ENCODE measurements at places on chromosomes 3 and 15.

DNA sequence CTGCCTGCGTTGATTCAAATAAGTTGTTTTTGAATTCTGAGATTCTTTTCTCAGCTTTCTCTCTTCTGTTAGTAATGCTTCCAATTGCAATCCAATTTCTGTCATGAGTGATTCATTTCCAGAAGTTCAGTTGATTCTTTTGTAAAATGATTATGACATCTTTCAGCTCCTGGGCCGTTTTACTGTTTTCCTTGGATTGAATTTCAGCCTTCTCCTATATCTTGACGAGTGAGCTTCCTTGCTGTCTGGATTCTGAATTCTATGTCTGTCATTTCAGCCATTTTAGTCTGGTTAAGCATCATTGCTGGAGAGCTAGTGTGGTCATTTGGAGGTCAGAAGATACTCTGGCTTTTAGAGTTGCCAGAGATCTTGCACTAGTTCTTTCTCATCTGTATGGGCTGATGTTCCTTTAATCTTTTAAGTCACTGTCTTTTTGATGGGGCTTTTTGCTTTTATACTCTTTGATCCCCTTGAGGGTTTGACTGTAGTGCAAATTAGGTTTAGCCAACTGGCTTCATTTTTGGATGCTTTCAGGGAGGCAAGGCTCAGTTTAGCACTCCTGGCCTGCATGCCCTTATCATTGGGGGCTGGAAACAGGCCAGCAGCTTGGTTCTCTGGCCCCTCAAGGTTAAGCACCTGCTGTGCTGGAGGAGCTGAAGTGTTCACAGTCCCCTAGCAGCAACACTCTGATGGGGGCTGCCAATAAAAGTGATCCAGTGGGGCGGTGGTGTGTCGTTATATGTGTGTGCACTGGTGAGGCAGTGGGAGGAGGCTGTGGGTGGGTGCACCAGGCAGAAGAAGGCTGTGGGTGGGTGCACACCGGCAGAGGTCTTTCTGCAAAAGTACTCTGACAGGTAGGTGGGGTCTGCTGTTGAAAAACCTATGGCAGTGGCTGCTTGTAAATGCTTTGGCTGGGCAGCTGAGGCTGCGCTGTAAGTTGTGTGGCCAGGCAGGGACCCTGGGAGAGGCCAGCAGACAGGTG, 51.2 kb downstream of the MCTP2 start:
- DNase-seq: no peak

- no peak for DNase-seq
Measured at GRCh38 chr15:77066971-77067690, 3.8 kb downstream of the TSPAN3 start.

DNA sequence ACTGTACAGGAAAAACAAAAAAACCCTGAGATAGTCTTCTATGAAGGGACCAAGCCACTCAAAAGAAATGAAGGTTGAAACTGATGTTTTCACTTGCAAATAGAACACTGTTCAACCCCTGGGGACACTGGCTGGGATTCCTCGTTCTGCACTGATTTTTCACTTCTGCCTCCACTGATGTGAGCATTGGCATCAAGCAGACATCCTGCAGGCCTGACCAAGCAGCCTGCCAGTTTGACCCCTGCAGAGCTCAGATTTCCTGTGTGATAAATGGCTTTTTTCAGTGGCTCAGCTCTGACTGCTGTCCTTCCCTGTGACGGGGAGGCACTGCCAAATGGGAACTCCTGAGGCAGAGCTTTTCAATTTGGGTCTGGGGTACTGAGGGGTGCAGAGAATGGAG, 50.0 kb downstream of the RASGRP1 start:
- DNase-seq: no peak

DNA sequence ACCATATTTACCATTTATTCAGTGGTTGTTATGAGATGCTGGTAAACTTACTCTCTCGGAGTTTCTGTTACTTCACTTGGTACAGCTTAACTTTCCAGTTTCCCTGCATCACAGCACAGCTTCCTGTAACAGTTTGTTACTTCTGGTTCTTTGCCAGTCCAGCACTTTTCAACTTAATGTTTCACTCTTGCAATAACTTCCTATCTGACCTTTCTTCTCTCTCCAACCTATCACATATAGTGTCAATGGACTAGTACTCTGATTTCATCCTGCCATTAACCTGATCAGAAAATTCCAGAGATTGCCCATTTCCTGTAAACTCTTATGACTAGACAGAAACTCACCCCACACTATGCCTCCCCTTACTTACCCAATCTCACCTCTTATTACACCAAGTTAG, 3.9 kb upstream of the ATP11B start:
- DNase-seq: no peak

DNA sequence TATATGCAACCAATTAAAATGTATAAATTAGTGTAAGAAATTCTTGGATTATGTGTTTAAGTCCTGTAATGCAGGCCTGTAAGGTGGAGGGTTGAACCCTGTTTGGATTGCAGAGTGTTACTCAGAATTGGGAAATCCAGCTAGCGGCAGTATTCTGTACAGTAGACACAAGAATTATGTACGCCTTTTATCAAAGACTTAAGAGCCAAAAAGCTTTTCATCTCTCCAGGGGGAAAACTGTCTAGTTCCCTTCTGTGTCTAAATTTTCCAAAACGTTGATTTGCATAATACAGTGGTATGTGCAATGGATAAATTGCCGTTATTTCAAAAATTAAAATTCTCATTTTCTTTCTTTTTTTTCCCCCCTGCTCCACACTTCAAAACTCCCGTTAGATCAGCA, 65.4 kb upstream of the ACAD9 start:
- no peak for DNase-seq

- DNase-seq: no peak
Measured at GRCh38 chr3:181623924-181624694, 87.6 kb upstream of the SOX2 start.

DNA sequence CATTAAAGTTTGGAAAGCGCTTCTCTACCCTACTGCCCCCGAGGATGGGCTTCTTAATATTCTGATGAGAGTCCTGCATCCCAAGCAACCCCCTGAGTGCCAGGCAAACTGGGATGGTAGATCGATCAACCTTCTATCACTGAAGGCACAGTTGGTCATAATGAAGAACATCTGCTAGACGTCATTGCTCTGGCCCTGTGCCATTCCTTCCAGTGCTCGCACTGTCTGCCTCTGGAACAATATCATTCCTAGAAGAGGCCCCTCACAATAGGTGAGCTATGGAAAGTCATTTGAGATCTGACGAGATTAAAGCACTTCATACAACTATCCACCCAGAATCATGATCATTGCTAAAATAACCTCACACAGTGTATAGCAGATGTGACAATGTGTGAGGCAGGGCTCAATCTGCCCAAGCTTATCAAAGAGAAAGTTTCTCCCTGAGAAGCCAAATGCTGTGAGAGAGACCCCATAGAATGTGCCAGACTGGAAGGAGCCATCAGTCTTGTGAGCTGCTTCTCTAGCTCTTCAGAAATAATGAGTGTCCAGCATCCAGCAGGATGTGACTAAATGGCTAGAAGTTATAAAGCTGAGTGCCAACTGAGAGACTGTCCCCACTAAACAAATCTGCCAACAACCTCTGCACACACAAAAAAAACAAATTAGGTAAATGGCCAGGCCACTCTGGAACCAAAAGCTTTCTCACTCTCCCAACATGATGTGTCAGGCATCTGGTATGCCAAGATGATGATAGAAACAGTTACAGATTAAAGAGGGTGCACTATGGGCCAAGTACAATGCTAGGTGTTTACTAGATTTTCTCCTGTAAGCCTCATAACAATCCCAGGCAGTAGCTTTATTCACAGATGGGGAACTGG, 165.5 kb downstream of the NECTIN3 start:
- no peak for DNase-seq

DNA sequence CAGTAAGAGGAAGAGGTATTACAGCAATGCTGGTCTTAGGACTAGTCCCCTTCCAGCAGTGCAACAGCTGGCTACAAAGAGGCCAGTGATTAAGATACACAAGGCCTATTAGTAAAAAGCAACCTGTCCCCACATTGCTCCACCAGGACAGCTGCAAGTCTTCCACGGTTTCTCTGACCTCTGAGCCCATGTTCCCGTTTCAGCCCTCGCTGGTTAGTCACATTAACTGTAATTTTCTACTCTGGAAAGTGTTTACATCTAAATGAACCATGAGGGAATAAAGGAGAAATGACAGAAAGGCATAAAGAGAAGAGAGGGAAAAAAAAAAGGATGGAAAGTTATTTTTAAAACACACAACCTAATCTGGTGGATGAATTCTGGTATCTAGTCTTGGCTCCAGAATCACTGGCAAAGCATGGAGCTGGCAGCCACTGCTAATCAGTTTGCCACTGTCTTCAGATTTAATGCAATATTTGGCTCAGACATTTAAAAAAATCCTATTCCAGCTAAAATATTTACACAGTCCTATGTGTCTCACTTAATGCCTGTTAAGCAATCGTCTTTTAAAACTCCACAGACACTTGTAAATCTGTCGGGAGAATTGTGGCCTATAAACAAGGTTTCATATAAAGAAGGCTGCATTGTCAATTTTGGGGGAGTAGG, 154.9 kb downstream of the GREM1 start:
- DNase-seq: no peak

All from CD4-positive, alpha-beta T cell treated with Interleukin-2 at 100 ng/mL for 4 hours (primary cell).